ENCODE measurements at places on chromosomes 1 and 21.

- no peak for DNase-seq
These were observed 9.5 kb upstream of the EXOSC10 start for GRCh38 chr1:11109047-11109760.

- no peak for DNase-seq
These were observed 25.7 kb downstream of the DIO1 start for GRCh38 chr1:53919675-53920066.

DNA sequence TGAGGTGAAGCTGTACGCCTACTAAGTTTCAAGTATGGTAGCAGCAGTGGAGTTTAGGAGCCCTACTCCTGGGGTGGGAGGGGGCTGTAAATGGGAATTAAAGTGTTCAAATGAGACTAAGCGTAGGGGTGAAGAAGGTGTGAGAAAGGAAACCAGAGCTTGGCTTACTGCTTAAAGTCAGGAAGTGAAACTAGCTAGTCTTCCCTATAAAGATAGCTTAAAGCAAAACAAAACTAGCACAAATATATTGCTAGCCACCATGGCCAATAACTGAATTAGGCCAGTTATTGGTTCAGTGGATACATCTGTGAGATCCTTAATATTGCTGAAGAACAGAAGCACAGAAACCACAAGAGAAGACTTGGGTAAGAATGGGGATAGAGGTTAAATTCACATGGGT, 492.2 kb upstream of the PKN2 start:
- DNase-seq = no peak

GRCh38 chr1:40849801-40850592, 12.2 kb downstream of the CITED4 start:
- DNase-seq = peak; percentile 73

DNA sequence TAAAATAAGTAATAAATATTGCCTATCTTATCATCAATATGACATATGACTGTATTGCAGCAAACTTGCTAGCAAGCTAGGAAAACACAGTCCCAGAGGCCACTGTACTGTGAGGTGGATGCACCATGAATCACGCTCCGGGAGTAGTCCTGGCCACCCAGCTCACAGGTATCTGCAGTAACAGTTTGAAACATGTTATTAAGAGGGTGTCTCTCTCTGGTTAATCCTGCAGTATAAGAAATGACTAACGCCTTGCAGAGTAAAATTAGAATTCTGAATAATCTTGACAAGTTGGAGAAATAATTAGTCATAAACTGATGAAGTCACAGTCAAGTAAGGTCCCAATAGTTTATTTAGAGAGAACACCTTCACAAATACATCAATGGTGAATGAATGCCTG, 34.0 kb upstream of the DPT start:
- DNase-seq = no peak

DNA sequence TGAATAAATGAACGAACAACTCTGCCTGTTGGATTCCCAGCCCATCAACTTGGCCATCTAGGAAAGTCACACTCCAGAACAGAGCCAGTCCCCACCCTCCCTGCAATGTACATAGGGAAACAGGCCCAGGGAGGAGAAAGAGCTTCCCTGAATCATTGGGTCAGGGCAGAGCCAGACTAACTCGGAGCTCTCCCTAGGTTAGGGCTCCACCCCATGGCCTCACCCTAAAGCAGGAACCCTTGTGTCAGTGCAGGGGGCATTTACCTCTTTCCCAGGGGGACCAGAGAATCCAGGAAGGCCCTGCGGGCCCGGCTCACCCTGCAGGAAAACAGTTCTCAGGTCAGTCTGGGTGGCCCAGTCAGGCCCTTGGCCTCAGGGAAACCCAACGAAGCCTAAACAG, 11.6 kb downstream of the COL9A2 start:
- no peak for DNase-seq

DNA sequence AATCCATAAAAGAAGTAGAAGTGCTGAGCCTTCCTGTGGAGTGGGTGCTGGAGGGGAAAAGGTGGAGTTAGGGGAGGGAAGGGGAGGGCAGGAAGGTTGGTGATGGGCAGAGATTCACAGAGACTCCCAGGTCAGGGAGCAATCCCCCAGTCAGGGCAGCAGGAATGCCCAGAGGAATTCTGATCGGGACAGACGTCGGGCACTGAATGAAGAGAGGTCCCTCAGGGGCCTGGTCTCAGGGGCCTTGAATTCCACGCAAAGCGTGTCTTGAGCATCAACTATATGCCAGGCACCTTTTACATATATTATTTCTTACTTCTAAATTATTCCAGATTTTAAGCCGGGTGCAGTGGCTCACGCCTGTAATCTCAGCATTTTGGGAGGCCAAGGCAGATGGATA, 7.2 kb upstream of the PADI1 start:
- no peak for DNase-seq

DNA sequence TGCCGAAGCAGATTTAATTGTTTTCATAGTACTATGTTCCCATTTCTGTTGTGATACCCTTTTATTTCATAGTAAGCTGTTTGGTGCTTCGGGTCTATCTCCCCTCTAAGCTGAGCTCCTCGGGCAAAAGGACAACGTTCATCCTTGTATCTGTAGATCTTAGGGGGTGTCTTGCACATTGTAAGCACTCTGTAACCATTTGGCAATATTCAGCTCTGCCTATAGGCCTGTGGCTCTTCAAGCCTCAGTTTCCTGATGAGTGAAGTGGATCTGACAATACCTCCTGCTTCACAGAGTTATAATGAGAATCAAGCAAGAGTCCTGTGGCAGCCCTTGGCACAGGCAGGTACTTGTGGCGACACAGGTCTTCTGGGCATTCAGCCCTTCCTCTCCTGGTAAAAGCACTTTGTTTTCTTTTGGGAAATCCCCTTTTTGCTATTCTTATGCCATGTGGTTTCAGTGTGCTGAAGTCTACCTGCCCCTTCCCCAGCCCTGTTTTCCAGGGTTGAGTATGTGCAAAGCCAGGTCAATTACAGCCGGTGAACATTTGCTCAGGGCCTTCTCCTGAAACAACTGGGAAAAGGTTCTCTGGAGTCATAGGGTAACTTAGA, 8.5 kb upstream of the EXO1 start:
- no peak for DNase-seq

DNA sequence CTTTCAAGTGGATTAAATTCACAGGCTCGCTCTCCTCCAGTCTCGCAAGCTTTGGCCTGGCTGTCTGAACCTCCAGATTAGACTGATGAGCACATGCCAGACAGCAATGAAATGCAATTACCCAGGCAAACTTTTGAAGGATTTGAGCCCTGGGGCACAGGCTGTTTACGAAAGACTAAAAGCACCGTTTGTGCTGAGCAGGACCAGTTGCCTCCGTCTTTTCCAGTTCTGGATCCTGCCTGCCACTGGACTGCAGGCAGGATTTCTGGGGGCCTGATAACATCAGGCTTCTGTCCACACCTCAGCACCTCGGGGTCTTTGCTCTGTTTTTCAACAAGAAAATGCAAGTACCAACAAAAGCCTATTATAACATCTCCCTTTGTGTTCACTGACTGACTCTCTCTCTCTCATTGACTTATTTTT, 145.7 kb downstream of the CLIC6 start:
- no peak for DNase-seq

- DNase-seq = no peak
These were observed 28.2 kb upstream of the KCNJ6 start for GRCh38 chr21:37944496-37944895.

DNA sequence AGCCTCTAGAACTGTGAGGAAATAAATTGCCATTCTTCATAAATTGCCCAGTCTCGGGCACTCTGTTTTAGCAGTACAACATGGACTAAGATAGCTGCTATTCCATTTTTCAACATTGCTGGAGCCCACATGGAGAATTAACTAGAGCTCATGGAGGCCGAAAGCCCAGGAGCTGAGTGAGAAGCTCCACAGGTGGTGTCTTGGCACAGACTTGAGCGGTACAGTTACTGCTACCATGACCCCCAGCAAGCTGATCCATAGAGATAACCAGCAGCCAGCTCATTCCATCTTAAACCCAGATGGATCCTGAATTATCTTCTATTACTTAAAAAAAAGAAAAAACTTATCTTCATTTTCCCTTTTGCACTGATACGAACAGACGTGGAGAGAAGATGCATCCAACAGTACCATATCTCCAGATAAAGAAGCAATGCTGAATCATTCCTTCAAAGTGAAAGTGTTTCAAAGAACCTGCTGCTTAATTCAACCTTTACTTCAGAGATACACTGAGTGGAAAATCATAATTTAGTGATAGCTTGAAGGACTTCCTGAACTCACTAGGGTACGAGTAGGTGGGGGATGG, 115.1 kb downstream of the SETD4 start:
- DNase-seq = no peak

DNA sequence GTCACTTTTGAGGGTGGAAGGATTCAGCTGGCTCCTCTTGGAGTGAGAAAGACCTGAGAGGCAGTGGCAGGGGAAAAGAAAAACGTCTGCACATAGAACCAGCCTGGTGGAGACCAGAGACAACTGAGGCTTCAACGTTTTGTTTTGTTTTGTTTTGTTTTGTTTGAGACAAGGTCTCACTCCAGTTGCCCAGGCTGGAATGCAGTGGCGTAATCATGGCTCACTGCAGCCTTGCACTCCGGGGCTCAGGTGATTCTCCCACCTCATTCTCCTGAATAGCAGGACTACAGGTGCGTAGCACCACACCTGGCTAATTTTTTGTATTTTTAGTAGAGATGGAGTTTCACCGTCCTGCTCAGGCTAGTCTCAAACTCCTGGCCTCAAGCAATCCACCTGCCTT, 12.3 kb downstream of the SHISAL2A start:
- no peak for DNase-seq

DNA sequence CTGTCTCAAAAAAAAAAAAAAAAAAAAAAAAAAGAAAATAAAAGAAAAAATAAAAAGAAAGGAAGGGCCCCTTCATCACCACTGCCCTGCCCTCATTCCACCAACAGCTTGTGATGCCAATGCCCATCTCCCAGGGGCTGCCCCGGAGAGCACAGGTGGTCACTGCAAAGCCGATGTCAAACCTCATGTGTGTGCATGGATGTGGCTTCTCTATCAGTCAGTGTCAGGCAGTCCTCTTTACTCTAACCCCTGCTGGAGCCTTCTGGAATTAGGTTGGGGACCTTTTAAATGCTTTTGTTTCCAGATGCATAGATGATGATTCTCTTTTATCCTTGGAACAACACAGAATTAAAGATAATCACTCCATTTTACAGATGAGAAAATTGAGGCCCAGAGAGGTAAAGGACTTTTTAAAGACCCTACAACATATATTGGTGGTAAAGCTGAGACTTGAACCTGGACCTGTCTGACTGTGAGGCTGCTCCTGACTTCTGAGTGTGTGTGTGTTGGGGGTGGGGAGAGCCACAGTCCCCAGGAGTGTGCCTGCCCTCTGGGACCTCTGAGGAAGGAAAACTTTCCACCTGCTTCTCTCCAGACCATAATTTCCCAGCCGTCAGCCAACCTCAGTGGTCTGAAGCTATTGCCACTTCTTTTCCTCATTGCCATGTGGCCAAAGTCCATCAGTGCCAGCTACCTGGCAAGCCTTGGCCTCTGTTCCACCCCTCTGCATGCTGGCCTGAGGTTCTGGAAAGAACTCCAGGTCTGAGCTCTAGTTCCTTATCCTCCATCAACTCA, 3.0 kb upstream of the TMEM54 start:
- DNase-seq = no peak

DNA sequence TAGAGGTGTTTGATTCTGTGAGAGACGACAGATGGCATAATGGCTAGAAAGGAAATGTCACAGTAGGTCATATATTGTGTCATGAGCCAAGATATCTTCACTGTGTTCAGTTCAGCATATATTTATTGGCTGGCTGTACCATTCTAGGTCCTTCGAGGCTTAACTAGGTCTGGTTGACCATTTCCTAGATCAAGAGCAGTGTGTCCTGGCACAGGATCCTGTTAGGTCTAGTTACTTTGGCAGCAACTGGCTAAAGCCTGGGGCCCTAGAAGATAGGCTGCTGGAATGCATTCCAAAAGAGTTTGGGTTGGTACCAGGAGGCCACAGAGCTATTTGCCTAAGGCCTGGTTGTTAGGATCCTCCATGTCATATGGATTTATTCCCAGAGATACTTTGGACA, 20.9 kb downstream of the ZBTB40 start:
- DNase-seq = no peak

GRCh38 chr1:13828454-13829151, 128.6 kb downstream of the PRDM2 start:
- DNase-seq = no peak

GRCh38 chr1:200890818-200891773, 3.6 kb upstream of the INAVA start:
- peak; percentile 60 for DNase-seq

DNA sequence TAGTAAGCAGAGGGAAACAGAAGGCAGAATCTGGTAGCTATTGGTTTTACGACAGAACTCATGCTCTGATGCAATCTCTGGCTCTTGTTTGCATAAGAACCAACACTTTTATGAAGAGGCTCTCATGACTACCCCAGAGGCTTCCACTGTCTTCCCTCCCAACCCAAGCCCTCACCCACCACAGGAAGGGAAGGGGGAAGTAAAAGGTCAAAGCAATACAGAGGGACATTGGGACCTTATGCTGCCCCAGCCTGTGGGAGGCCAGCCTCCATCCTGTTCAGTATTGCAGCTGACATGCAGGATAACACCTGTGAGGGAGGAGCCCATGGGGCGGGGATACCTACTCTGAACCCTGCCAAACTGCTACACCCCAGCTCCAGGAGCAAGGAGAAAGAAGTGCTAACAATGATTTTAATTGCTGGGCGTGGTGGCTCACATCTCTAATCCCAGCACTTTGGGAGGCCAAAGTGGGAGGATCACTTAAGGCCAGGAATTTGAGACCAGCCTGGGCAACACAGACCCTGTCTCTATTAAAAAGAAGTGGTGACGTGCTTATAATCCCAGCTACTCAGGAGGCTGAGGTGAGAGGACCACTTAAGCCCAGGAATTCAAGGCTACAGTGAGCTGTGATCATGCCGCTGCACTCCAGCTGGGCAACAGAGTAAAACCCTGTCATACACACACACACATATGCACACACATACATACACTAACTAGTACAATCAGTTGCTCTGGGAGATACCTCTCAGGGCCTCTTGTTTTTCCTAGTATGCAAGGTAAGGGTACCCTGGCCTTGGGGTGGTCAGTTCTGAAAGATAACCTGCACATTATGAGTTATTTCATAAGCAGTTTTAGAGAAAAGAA, 9.5 kb downstream of the MR1 start:
- DNase-seq = no peak

- no peak for DNase-seq
These were observed 11.6 kb upstream of the DNAJC6 start for GRCh38 chr1:65297706-65298105.

GRCh38 chr1:56533197-56533596, 46.2 kb downstream of the PLPP3 start:
- DNase-seq = no peak

GRCh38 chr1:18385239-18385790, 95.4 kb upstream of the KLHDC7A start:
- DNase-seq = peak; percentile 89

DNA sequence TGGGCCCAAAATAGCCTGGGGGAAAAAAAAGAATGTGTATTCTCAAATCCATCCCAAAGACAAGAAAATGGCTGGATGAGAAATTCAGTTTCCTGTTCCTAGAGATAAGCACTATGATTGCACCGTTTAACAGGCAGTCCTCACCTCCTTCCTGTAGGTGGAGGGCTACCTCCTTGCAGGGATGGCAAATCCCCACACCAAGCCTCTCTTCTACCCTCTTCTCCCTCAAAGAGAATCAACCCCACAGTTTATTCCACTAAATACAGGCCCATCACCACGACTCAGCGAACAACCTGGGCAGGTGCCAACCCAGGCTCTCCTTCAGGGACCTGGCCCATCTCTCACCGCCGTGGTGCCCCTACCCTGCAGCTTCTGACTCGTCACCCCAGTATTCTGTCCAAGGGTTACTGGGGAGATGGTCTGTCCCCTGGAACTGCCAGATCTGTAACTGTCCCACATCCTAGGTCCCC, 3.4 kb upstream of the CHD5 start:
- DNase-seq = no peak

Measured in right hindlimb (tissue), 1 donor.